ENCODE measurements at places on chromosomes 6 and 20.
A peak's percentile ranks its signal among the peaks of the same experiment; 100 is the strongest.

GRCh38 chr6:87210979-87211378 is 55.6 kb downstream of the ZNF292 start:
- no peak for DNase-seq

DNA sequence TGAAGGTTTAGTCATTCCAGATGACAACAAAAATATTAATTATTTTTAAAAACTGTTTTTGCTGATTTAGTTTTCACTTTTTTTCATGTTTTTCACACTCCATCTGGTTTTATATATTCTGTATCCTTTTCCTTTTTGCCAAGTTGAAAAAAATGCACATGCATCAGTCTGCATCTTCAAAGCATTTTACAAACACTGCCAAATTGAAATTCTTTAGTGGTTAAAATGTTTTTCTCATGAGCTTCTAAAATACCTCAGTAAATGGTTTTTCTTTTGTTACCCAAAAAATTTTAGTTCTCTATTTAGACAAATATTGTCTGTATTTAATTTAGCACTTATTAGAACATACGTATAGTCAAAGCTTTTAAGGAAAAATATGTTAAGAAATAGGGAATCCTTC is 386.9 kb upstream of the HSF2 start:
- DNase-seq = no peak

DNA sequence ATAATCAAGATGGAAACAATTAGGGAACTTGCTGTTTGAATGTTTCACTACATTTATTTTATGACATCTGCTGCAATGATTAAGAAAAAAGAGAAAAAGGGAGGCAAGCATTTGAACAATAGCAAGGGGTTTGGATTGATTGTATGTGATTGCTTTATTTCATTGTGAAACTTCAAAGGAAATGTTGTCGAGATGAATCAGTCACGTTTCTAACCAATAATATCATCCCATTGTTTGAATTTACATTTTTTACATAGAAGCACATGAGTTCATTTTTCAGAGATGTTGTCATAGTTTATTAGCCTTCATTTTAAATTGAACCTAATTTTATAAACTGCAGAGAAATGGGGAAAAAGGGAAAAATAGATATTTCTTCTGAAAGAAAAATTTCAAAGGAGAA is 572.0 kb downstream of the KIF16B start:
- DNase-seq = no peak

DNA sequence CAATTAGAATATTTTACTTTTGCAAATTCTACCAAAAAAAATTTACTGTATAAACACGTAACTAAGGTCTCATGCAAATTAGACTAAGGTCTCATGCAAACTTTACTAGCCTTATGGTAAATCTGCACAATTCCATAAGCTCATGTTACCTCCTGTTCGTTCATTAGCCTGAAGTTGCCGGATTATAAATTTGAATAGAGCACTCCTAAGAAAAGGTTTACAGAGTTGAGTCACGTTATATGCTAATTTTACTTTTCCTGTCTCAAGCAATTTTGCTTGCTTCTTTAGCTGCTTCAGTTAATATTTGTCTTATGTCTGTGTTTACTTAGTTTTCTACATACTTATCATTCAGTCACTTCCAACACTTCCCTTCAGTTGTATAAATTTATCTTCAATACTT is 1434.0 kb upstream of the EYS start:
- no peak for DNase-seq

DNA sequence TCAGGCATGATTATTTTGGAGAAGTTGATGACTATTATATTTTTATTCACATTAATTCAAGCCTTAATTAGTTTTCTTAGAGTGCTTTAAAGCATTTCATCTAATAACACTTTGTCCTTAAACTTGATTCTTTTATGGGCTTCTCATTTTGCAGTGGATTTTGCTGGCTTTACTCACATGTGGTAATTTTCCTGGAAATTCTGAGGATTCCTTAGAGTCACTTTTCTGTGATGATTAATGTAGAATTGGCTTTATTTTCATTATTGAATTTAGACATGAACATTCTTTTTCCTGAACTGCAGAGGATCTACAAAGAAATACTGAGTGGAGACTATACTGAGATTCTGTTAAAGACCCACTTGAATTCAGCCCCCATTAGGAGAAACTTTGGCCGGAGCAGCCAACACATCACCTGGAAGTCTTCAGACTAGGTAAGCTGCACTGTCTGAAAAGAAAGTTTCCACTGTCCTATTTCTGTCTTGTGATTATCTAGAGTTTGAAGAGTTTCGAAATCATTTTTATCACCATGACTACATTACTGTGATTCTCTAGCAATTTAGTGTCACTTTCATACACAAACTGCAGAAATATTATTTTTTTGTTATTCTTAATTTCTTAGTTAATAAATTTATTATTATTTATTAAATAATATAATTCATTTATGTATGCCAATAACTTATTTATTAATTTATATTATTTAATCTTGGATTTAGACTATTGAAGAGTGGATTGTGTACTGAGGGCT is 1.9 kb downstream of the RFPL4B start:
- DNase-seq = no peak

- no peak for DNase-seq
These were observed 67.2 kb upstream of the SMLR1 start for GRCh38 chr6:130760006-130760405.

- no peak for DNase-seq
These were observed 540.9 kb upstream of the MAN1A1 start for GRCh38 chr6:119890470-119890869.

DNA sequence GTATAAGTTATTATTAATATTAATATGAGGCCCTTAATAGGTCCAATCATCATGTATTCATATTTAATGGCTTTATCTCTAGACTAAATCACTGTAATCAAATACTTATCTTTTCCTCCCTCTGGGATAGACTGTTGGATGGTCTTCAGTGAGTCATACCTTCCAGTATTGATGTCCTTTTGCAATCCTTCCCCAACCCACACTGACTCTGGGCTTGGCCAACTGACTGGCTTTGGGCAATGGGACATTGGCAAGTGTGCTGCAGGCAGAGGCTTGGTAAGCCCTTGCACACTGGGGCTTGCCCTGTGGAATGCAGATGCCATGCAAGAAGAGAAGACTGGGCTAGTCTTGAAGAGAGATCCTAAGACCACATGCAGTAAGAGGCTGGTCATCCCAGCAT is 136.6 kb downstream of the CCDC170 start:
- no peak for DNase-seq

DNA sequence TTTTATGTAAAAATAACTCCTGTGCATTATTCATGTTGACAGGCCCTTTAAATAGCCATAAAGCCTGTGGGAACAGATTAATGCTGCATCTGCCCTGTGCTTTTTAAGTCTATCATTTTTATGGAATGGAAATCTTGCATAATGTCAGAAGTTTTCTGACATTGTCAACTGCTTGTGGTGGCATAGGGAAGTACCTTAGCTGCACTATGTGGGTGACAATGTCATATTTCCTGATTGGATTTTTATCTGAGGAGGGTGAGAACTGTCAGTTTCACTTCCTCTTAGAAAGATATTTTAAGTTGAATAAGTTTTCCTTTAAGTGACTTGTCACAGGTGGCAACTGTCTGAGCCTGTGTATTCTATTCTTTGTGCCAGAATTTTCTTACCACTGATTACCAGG is 267.9 kb downstream of the PLCB1 start:
- DNase-seq = no peak

DNA sequence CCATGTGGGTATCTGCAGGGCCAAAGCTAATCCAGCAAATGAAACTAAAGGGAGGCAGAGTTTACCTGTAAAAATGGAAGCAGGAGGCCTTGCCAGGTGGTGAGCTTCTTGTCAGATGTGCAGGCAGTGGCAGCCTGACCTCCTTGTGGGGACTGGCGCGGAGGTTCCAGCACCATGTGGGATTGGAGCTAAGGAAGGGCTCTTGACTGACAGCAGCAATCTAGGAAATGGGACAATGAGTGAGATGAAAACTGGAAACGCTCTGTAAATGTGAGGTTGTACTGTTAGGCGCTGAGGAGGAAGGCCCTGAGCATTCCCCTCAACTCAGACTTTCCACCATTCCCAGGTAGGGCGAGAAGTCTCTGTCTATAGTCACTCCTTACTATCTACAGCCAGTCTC is 81.8 kb upstream of the ARMC2 start:
- no peak for DNase-seq

- no peak for DNase-seq
These were observed 60.2 kb upstream of the ZNFX1 start for GRCh38 chr20:49338061-49338460.

DNA sequence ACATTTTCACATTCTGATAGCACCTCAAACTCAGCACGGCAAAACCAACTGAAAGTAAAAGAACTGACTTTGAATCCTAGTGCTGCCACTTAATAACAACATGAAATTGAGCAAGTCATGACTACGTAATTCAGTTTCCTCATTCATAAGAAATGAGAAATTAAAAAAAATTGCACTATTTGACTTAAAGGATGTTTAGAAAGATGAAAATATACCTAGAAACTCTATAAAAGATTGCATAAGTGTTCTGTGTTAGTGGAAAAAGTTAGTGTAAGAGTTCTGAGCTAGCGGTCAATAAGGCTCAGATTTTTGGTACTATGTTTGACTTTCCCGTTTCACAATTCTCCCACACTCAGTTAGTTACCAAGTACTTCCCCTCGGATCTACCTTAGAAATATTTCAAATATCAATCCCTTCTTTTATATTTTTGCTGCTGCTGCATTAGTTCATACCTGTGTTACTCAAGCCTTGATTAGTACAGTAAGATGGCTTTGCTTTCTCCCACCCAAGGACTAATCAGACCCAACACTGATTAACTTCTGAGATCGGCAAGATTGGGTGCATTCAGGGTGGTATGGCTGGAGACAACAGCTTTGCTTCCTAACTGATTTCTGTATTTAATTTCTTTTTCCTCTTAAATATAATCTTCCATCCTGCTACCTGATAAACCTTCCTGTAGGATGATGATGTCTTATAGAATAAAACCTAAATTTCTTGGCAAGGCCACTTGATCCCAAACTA is 25.9 kb downstream of the ECHDC1 start:
- DNase-seq = no peak

- no peak for DNase-seq
These were observed 34.5 kb downstream of the HCRTR2 start for GRCh38 chr6:55208478-55209458.

DNA sequence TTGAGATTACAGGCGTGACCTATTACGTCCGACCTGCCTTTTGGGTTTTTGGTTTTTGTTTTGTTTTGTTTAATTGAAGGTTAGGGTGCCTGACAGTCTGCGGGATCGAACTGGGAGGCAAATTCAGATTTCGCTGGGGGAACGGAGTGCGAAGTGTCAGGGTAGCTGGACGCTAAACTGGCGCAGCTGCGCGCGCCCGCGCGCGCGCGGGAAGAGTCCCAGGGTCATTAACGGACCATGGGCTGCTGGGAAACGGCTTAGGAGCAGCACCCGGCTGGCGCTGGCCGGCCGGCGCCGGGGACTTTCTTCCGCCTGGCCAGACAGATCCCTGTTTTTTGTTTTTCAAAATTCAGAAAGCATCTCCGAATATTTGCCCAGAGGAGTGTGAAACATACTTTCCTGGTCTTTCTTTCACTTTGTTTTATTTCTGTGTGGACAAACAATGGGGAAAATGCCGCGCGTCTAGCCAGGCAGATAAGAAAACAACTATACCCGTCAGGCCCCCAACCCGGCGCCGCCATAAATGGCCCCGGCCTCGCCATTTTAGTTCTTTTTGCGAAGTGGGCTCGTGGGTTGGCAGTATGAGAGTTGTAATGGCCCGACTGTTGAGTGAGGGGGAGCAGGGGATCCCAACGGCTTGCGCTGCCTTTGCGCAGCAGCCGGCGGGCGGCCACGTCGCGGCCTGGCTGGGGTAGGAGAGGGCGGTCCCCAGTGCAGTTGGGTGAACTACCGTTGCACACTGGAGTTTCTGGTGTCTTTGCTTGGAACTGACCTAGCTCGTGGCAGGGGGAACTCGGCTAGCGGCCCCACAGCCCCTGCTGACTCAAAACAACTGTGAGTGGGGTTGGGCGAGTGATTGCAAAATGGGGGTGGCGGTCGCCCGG is 7.1 kb downstream of the HSPA1B start:
- DNase-seq = peak; percentile 82

GRCh38 chr6:43628393-43629103 is 516 bp downstream of the GTPBP2 start:
- no peak for DNase-seq

Data from breast epithelium (tissue), 4 donors.